ENCODE measurements at places on chromosomes 6 and 20. TPM values are rescaled to one million over a fixed set of nuclear protein-coding genes. Genes with fewer than 3 reads are reported as not detected.

- DNase-seq = no peak
Measured at GRCh38 chr6:149334682-149335160, 17.2 kb downstream of the TAB2 start.

- DNase-seq = no peak
Measured at GRCh38 chr6:153662982-153663381, 376.1 kb upstream of the OPRM1 start.

DNA sequence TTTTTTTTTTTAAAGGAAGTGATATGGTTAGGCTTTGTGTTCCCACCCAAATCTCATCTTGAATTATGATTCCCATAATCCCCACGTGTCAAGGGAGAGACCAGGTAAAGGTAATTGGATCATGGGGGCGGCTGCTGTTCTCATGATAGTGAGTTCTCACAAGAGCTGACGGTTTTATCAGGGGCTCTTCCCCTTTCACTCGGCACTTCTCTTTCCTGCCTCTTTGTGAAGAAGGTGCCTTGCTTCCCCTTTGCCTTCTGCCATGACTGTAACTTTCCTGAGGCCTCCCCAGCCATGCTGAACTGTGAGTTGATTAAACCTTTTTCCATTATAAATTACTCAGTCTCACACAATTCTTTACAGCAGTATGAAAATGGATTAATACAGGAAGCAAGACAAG lies 64.3 kb downstream of the ZFP64 start:
- DNase-seq = no peak

GRCh38 chr6:88612631-88613030 lies 350.8 kb downstream of the RNGTT start:
- no peak for DNase-seq

DNA sequence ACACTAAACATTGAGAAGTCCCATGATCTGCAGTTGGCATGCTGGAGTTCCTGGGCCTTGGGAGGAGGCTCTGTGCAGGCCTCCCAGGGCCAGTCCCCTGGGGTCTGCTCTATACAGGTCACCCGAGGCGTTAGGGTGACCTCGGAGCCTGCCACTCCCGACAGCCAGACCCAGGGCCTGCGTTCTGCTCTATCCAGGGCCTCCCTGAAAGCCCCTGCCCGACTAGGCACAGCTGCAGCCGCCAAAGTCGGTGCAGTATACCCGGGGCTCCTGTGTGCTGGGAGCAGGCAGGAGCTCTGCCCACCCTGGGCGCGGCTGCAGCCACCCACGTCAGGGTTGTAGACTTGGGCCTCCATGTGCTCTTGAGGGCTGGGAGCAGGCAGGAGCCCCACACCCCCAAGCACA lies 6.3 kb upstream of the OR14J1 start:
- no peak for DNase-seq

- DNase-seq = no peak
Measured at GRCh38 chr6:7528565-7528964, 12.9 kb upstream of the DSP start.

DNA sequence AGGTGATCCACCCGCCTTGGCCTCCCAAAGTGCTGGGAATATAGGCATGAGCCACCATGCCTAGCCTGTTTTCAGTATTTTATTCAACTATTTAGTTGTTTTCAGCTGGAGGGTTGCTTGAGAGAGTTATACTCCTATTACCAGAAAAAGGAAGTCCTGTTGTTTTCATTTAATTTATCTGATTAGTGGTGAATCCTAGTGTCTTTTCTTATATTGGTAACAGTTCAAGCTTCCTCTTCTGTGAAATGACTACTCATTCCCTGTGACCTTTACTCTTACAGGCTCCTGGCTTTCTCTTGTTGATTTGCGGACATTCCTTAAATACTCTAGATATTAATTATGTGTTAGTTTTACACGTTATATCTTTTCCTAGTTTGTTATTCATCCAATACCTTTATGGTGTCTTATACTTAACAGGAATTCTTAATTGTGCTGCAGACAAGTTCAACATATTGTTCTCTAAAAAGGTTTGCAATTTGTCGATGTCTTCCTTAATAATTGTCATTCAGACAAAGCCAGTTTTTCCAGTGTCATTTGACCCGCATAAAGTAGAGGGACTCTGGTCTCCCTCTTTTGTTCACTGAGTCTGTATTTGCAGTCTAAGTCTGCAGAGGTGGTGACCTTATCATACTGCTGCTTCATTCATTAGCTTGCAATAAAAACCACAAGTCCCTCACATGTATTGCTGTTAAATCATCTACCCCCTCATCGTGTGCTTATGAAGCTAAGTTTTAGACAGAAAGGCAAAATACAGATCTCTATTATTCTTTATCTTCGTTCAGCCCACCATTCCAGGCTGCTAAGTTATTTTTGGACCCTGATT lies 51.4 kb downstream of the ZBTB9 start:
- no peak for DNase-seq

DNA sequence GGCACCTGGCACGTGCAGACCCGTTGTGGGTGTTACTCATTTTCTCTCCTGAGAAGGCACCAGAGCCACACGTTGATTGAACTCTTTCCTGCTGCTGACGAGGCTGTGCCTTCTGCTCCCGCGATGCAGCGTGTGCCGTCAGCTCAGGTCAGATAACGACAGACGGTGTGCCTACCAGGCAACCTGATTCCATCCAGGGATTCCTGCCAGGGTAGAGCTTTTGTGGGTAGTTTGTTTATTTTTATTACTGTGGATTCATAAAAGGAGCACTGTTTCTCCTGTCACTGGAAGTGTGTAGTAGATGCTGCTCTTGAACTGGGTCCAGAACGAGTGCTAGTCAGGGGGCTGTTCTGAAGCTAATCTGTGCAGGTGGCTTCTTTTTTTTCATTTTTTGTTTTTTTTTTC lies 20.7 kb downstream of the PRPF6 start:
- DNase-seq = peak; percentile 31

DNA sequence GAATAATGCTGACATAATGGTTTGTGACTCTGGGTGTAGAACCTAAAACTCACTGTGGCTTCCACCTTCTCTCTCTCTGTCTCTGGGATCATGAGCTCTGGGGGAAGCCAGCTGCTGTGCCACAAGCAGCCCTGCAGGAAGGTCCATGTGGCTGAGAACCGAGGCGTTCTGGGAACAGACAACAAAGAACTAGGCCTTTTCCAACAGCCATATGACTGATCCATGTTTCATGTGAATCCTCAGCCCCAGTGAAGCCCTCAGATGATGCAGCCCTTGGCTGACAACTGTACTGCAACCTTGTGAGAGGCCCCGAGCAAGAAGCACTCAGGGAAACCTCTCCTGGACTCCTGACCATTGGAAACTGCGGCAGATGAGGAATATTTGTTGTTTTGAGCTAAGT lies 56.6 kb downstream of the HLA-G start:
- no peak for DNase-seq

DNA sequence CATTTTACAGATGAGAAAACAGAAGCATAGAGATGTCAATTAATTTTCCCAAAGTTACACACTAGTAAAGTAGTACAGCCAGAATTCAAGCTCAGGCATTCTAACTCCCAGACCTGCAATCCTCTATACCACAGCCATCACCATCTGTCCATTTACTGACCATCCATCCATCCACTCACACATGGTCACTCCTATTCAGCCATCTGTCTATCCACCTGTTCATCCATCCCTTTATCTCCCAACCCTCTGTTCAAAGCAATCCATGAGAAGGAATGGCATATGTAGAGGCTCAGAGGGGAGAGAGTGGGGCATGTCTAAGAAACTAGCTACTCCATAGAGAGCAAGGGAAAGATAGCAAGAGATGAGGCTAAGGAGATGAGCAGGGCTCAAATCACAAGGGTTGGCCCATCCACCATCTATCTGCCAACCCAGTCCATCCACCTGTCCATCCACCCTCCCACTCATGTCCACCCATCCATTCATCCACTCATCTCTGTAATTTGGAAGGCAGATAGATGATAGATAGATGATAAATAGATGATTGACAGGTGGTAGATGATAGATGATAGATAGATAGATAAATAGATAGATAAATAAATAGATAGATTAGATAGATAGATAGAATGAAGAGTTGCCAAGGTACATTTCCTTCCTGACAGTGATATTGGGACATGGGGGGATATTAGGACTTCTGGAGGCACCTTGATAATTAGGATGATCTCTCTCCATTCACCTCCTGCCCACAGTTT lies 12.2 kb upstream of the C6orf132 start:
- no peak for DNase-seq

GRCh38 chr6:129475477-129476247 lies 234.3 kb downstream of the ARHGAP18 start:
- DNase-seq = no peak

GRCh38 chr6:44180886-44181285 lies 22.3 kb downstream of the CAPN11 start:
- DNase-seq = no peak

DNA sequence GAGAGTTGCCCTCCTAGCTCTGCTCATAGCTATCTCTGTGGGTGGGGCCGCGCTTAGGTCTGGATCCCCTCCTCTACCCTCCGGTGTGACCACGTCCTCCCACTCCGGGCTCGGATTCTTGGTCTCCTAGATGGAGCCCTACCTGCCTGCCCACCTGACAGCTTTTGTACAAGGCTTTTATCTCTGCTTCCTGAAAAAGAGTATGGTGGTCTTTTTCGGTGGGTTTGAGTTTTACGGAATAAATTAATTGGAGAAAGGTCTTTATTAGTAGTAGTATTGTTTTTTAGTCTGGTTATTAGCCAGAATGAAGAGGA lies 773 bp downstream of the SMAP1 start:
- no peak for DNase-seq

DNA sequence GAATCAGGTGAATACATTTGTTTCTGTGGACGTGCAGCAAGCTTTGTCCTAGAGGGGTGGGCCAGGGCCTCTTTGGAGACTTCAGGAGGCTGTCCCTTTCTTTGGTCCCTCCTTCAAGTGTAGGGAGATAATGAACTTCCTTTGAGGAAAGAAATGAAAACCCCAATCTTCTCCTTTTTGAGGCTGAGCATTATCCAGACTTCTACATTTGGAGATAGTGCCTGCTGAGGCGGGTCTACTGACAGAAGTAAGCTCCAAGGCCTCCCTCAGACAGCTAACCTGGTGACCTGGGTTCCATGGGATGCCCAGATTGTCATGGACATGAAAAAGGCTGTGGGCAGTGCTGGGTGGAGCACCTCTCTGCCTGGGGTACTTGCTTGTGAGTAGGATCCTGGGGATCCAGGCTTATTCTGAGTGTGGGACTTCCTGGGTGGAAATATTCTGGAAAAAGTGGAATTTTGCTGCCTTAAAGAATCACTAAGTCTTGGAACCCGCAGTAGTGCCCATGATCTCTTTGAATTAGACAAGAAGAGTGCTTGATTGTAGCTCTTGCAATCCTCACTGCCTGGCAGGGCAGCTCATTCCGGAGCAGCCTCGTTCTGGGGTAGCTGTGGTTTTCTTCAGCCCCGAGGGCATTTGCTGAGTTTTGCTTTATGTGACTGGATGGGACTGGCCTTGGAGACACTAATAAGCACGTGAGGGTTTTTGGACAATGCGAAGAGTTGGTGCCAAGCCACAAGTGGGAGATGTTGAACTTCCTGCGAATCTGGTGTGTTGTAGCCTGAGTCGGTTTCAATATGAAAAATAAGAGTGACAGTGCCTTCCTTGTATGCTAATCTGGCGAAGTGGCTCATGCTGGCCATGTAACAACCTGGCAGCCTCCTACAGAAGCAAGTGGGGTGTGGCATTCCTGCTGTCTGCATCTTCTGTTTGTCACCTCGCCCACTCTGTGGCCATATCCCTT lies 28.1 kb downstream of the SNRNP48 start:
- no peak for DNase-seq

DNA sequence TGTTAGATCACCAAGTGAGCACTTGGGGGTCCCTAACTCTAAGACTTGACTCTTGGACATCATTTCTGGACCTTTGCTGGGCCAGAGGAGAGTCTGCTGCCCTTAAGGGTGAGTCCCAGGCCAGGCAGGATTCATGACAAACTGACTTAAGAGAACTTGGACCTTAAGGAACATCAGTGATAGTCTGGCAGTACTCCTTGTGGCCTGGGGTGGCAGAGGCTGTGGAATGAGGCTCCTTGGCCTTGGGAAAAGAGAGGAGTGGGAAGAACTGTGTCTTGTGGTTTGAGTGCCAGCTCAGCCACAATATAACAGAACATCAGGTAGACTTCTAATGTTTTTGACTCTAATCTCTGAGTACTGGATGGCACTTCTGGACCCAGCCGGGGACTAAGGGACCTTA lies 478.7 kb downstream of the MEI4 start:
- DNase-seq = no peak

GRCh38 chr20:41140226-41141133 lies 3.1 kb downstream of the PLCG1 start:
- no peak for DNase-seq

GRCh38 chr6:66628917-66629316 lies 921.9 kb upstream of the EYS start:
- DNase-seq = no peak

GRCh38 chr6:37517411-37517812 lies 17.7 kb upstream of the CCDC167 start:
- no peak for DNase-seq

- DNase-seq = no peak
Measured at GRCh38 chr6:114334237-114334636, 8.6 kb downstream of the HS3ST5 start.

DNA sequence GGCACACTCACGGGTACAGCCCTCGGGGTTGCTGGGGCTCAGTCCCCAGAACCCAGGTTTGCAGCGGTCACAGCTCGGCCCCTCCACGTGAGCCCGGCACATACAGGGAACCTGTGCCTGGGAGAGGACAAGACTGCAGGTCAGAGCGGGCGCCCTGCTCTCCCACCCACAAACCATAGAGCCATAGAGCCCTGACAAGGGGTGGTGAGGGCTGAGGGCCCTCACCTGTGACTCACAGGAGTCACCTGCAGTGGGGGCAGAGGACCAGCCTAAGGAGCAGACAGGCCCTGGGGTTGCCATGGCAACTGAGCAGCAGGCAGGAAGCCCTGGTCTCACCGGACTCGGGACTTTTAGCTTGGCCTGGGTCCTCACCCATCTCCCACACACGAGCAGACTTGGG lies 30.8 kb downstream of the LAMA5 start:
- no peak for DNase-seq

- DNase-seq = no peak
Measured at GRCh38 chr20:47667531-47668312, 117.6 kb downstream of the SULF2 start.

DNA sequence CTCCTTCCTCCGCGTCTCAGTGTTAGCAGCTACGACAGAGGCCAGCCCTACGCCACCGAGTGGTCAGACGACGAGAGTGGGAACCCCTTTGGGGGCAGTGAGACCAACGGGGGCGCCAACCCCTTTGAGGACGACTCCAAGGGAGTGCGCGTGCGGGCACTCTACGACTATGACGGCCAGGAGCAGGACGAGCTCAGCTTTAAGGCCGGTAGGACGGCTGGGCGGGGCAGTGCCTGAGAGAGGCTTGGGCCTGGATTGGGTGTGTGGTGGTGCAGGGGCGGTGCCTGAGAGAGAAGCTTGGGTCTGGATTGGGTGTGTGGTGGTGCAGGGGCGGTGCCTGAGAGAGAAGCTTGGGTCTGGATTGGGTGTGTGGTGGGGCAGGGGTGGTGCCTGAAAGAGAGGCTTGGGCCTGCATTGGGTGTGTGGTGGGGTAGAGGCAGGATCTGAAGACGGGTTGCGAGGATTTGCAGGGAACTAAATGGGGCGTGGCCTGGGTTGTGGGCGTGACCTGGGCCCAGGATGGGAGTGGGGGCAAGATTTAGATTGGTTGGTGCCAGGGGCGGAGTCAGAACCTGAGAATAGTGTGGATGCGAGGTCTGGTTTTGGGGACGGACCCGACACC lies 24.4 kb downstream of the SPDEF start:
- DNase-seq = peak; percentile 80

The ZFP57 gene
- polyA plus RNA-seq = 0.77 TPM

The TIAM2 gene
- polyA plus RNA-seq = 6.6 TPM

The GHRH gene
- 19.5 TPM for polyA plus RNA-seq

The TFAP2D gene
- not detected for polyA plus RNA-seq

The BCAS1 gene
- 0.18 TPM for polyA plus RNA-seq

The C6orf163 gene
- polyA plus RNA-seq = 1.6 TPM

The LIN28B gene
- polyA plus RNA-seq = not detected

The RALGAPB gene
- 8.3 TPM for polyA plus RNA-seq

The MICA gene
- polyA plus RNA-seq = 8.8 TPM

Data from right cardiac atrium (tissue), 5 donors.